ENCODE measurements at places on chromosomes 16 and 17. TPM values are rescaled to one million over a fixed set of nuclear protein-coding genes. Genes with fewer than 3 reads are reported as not detected.

DNA sequence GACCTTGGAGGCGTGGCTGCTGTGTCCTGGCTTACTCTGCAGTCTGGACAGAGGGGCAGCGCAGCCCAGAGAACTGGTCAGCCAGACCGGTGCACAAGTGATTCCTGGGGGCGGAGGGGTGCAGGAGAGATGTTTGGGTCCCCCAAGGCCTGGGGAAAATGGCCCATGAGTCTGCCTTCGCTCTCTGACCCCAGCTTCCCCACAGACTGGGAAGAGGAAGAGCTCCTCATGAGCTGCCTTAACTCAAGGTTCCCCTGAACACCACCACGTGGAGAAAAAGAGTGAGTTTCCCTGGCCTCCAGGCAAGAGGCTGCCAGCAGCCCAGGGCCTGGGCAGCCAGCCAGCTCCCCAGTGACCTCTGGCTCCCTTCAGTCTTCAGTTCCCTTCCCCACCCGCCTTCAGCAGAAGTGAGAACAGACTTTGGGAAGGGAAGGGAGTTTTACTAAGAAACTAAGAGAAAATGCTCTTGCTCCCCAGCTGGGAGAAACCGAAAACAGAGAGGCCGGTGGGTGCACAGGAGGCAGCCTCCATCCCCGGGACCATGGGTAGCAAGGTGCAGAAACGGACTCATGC, 2.0 kb upstream of the C17orf99 start:
- H3K27me3 ChIP-seq = peaks cover 10% of the 10 kb centered on the region
- H3K27ac ChIP-seq = no peak overlapping the region
- no peak for DNase-seq
- H3K4me1 ChIP-seq = peaks cover 4% of the 10 kb centered on the region
- H3K4me3 ChIP-seq = no peak overlapping the region
- H3K36me3 ChIP-seq = no peaks in the 10 kb centered on the region

DNA sequence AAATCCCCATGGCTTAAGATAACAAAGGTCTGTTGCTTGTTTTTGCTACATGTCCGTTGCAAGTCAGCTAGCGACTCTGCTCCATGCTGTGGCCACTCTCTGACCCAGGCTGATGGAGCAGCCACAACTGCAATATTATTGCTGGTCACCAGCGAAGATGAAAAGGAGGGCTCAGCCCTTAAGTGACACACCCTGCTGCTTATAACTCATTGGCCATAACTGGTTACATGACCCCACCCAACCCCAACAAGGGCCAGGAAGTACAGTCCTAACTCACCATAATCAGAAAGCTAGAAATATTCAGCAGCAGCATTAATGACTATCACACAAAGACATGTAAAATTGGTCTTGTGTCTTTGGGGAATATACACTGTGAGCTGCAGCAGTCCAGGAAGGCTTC, 224.3 kb downstream of the SOX9 start:
- peaks cover 23% of the 10 kb centered on the region for H3K27me3 ChIP-seq
- H3K4me3 ChIP-seq = no peak overlapping the region
- H3K36me3 ChIP-seq = peaks cover 2% of the 10 kb centered on the region

Gene ALDOA
- 283 TPM for total RNA-seq

DNA sequence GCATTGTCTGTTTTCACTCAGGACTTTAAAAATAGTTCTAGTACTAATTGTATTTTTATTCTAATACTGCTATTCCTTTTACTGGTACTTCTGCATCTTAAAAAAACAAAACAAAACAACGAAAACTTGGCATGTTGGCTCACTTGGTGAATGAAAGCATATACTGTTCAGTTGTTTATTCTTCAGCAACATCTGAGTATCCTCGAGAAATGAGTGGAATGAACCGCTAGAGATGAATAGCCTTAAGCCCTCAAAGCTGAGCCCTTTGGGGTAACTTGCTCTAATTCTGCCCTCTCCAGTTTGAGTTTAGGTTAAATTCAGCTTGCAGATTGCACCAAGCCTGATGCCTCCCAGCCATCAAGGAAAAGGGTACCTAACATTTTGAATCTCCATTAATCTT, 126.5 kb downstream of the WWOX start:
- no peaks in the 10 kb centered on the region for H3K27me3 ChIP-seq
- no peak overlapping the region for H3K4me3 ChIP-seq
- no peaks in the 10 kb centered on the region for H3K36me3 ChIP-seq
- no peak overlapping the region for H3K27ac ChIP-seq
- no peak for DNase-seq

DNA sequence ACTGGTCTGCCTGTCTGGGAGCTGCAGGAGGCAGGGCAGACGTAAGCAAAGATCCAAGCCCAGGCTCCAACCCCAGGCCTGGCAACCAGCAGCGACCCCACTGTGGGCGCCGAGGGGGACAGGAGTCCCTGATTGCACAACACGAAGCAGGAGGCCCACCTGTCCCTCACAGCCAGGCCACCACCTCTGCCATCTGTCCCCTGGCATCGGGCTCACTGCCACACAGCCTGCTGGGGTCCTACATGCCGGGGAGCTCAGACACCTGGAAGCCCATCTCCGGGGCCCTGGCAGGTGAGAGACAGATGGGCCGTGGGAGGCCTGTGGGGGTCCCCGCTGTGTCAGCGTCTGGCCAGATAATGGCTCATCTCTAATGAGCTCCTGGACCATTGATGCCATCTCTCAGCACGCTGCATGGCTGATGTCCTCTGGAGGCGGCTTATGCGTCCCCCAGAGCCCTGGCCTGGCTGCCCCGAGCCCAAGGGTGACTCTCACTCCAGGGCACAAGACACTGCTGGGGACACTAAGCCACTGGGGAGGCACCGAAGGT, 11.3 kb upstream of the RASD1 start:
- no peaks in the 10 kb centered on the region for H3K36me3 ChIP-seq
- no peaks in the 10 kb centered on the region for H3K4me1 ChIP-seq
- H3K27ac ChIP-seq = no peak overlapping the region

- H3K27ac ChIP-seq = no peak overlapping the region
- no peaks in the 10 kb centered on the region for H3K27me3 ChIP-seq
- no peak for DNase-seq
- no peak overlapping the region for H3K4me3 ChIP-seq
- no peaks in the 10 kb centered on the region for H3K4me1 ChIP-seq
- H3K36me3 ChIP-seq = no peaks in the 10 kb centered on the region
These were observed 910 bp downstream of the ITGAL start for GRCh38 chr16:30473231-30474073.

Gene FBXO39
- not detected for total RNA-seq

DNA sequence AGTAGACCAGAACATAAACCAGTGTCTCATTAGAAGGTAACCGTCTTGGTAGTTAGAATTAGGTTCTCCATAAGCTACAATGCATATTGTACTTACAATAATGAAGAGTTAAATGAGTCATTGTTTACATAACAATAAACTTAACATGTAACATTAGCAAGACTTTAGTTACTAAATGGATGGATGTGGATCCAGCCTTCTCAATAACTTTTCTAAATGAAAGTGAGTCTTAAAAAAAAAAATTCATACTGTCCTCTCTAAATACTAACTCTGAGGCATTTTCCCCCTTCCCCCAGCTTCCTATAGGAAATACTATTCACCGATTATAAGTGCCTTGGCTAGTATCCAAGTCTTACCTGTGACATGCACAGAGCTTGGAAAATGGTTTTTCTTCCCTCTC, 155.3 kb downstream of the CYB561 start:
- no peaks in the 10 kb centered on the region for H3K27me3 ChIP-seq
- no peak for DNase-seq
- no peak overlapping the region for H3K4me3 ChIP-seq
- peaks cover 2% of the 10 kb centered on the region for H3K4me1 ChIP-seq
- no peak overlapping the region for H3K27ac ChIP-seq
- H3K36me3 ChIP-seq = peaks cover 5% of the 10 kb centered on the region

DNA sequence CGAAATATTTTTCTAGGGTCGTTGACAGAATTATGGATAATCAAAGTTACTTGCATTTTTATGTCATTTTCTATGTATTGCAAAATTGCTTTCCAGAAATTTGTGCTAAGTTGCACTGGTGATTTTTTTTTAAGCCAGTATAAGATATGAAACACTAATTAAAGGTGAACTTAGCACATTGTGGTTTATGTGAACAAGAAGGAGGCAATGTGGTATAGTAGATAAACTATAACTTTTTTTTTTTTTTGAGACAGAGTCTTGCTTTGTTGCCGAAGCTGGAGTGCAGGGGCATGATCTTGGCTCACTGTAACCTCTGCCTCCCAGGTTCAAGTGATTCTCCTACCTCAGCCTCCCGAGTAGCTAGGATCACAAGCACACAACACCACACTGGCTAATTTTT, 13.2 kb downstream of the DGKE start:
- H3K27me3 ChIP-seq = no peaks in the 10 kb centered on the region
- no peaks in the 10 kb centered on the region for H3K4me1 ChIP-seq
- no peaks in the 10 kb centered on the region for H3K36me3 ChIP-seq
- no peak for DNase-seq

- H3K27ac ChIP-seq = no peak overlapping the region
- H3K36me3 ChIP-seq = no peaks in the 10 kb centered on the region
- no peak overlapping the region for H3K4me3 ChIP-seq
- no peaks in the 10 kb centered on the region for H3K4me1 ChIP-seq
- H3K27me3 ChIP-seq = peaks cover 4% of the 10 kb centered on the region
These were observed 6.6 kb downstream of the IL21R start for GRCh38 chr16:27408602-27409031.

- no peaks in the 10 kb centered on the region for H3K27me3 ChIP-seq
- H3K27ac ChIP-seq = no peak overlapping the region
- no peak for DNase-seq
- peaks cover 18% of the 10 kb centered on the region for H3K36me3 ChIP-seq
- H3K4me3 ChIP-seq = no peak overlapping the region
These were observed 35.5 kb downstream of the PIPOX start for GRCh38 chr17:29078183-29079045.

- DNase-seq = no peak
- peaks cover 2% of the 10 kb centered on the region for H3K4me1 ChIP-seq
- no peak overlapping the region for H3K4me3 ChIP-seq
- peaks cover 80% of the 10 kb centered on the region for H3K27me3 ChIP-seq
- no peaks in the 10 kb centered on the region for H3K36me3 ChIP-seq
These were observed 67.7 kb upstream of the SDK2 start for GRCh38 chr17:73711916-73712315.

- no peak overlapping the region for H3K4me3 ChIP-seq
- no peaks in the 10 kb centered on the region for H3K36me3 ChIP-seq
- no peak for DNase-seq
- peaks cover 35% of the 10 kb centered on the region for H3K27me3 ChIP-seq
These were observed 9.8 kb downstream of the HLF start for GRCh38 chr17:55274355-55275255.

GRCh38 chr16:85471469-85472431, 141.4 kb upstream of the GSE1 start:
- peaks cover 34% of the 10 kb centered on the region for H3K27me3 ChIP-seq
- peaks cover 17% of the 10 kb centered on the region for H3K4me1 ChIP-seq
- H3K36me3 ChIP-seq = no peaks in the 10 kb centered on the region

Gene AXIN2
- 10.2 TPM for total RNA-seq

DNA sequence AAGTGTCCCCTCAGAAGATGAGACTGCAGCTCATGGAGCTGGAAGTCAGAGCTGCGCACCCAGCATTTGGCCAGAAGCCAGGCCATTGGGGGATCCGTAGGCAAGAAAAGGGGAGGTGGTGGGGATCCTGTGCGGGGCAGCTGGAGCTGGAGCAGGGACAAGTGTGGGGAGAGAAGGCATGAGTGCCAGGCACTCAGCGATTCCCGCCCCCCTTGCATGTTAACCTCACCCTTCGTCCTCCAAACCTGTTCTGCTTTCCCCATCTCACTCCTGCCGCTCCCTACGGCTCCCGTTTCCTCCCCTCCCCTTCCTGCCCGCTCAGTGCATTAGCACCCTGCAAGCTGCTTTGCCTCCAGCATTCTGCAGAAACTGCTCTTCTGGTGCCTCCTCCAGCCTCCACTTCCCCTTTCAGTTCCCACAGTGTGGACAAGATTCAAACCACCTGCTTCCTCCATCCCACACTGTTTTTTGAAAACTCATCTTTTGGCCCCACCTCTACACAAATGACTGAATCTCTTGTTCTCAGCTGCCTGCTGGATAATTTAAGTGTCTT, 5.6 kb downstream of the ALOX15 start:
- peaks cover 71% of the 10 kb centered on the region for H3K27me3 ChIP-seq
- H3K36me3 ChIP-seq = no peaks in the 10 kb centered on the region
- DNase-seq = no peak
- H3K4me1 ChIP-seq = peaks cover 4% of the 10 kb centered on the region
- peak overlapping the region; percentile 38 for H3K27ac ChIP-seq

- H3K4me1 ChIP-seq = no peaks in the 10 kb centered on the region
- no peak overlapping the region for H3K27ac ChIP-seq
- no peak overlapping the region for H3K4me3 ChIP-seq
These were observed 40.6 kb downstream of the CCT6B start for GRCh38 chr17:34920676-34921075.

Gene AATK
- 12.2 TPM for total RNA-seq

- H3K4me1 ChIP-seq = peaks cover 6% of the 10 kb centered on the region
- H3K27me3 ChIP-seq = no peaks in the 10 kb centered on the region
- H3K36me3 ChIP-seq = peaks cover 3% of the 10 kb centered on the region
- DNase-seq = no peak
- no peak overlapping the region for H3K4me3 ChIP-seq
These were observed 33.8 kb downstream of the ESRP2 start for GRCh38 chr16:68202091-68202519.

Gene WFDC1
- 0.24 TPM for total RNA-seq

- DNase-seq = peak; percentile 68
- H3K27me3 ChIP-seq = no peaks in the 10 kb centered on the region
- H3K4me3 ChIP-seq = no peak overlapping the region
- H3K36me3 ChIP-seq = no peaks in the 10 kb centered on the region
- no peaks in the 10 kb centered on the region for H3K4me1 ChIP-seq
- no peak overlapping the region for H3K27ac ChIP-seq
These were observed 45.4 kb downstream of the BAHCC1 start for GRCh38 chr17:81440511-81441244.

- H3K36me3 ChIP-seq = peaks cover 11% of the 10 kb centered on the region
- peak within 1 kb of the TSS; percentile 50 for H3K27ac ChIP-seq
- H3K4me1 ChIP-seq = peaks cover 9% of the 10 kb centered on the region
- H3K27me3 ChIP-seq = no peaks in the 10 kb centered on the region
- H3K4me3 ChIP-seq = peak within 1 kb of the TSS; percentile 67
These were observed at the start of the genes RECQL5 and SAP30BP for GRCh38 chr17:75666959-75667790. TSS of gene RECQL5 (minus strand) at chr17:75667154. CDS start at chr17:75666557, 597 bp downstream. TSS of gene SAP30BP (plus strand) at chr17:75667338. CDS start at chr17:75667373, 35 bp downstream.
